Endothelial cell of umbilical vein (primary cell): ENCODE measurements at places on chromosomes 11 and 22. TPM values are rescaled to one million over a fixed set of nuclear protein-coding genes. Genes with fewer than 3 reads are reported as not detected.

DNA sequence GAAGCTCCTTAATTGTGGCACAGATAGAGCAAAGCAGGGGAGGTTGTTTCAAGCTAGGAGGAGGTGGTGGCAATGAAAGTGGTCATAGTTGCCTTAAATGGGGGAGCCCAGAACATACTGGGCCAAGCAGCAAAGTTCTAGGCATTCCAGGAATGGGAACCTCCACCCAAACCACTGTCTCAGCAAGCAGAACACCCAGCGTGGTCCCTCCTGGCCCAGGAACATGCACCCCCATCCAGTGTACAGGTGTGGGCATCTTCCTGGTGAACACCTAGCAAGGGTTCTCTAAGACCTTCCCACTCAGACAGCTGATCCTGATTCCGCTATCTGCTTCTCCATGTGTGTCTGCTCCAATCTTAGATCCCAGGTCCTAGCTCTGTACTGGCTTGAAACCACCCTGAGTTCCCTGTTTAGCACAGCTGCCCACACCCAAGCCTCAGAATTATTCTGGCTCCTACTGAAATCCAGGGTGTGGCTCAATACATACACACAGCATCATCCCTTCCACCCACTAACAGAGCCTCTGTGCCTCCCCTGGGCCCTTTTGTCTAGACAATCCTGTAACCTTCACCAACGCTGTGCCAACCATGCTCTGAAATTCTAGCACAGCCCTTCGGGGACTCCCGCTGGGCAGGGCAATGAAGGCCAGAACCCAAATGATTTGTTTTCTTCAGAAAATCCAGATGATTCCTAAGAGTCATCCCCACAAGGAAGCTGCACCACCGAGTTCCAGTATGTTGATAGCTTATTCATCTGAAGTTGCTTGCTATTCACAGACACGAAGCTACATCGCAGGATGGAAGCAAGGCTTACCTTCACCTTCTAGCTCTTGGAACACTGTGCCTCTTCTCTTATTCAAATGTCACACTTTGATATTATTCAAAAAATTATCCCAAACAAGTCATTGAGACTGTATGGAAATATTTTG lies 76.6 kb downstream of the ABTB2 start:
- no peak overlapping the region for H3K27ac ChIP-seq
- H3K36me3 ChIP-seq, result no peaks in the 10 kb centered on the region
- H3K4me1 ChIP-seq, result no peaks in the 10 kb centered on the region
- H3K27me3 ChIP-seq, result no peaks in the 10 kb centered on the region

Gene MUS81
- total RNA-seq, result 68.4 and 76.9 TPM in 2 replicates

- no peaks in the 10 kb centered on the region for H3K36me3 ChIP-seq
- H3K4me1 ChIP-seq, result peaks cover 11% of the 10 kb centered on the region
- H3K4me3 ChIP-seq, result no peak overlapping the region
- no peak for DNase-seq
- peaks cover 6% of the 10 kb centered on the region for H3K27me3 ChIP-seq
Observed at GRCh38 chr11:45048870-45049691, 97.4 kb upstream of the PRDM11 start.

GRCh38 chr11:45551191-45551713 lies 114.2 kb downstream of the CHST1 start:
- H3K36me3 ChIP-seq, result no peaks in the 10 kb centered on the region
- H3K4me1 ChIP-seq, result no peaks in the 10 kb centered on the region
- no peak overlapping the region for H3K4me3 ChIP-seq
- H3K27me3 ChIP-seq, result no peaks in the 10 kb centered on the region
- no peak overlapping the region for H3K27ac ChIP-seq
- DNase-seq, result no peak

Gene OR4C5
- total RNA-seq, result not detected in 2 replicates

- no peak overlapping the region for H3K27ac ChIP-seq
- no peaks in the 10 kb centered on the region for H3K4me1 ChIP-seq
- no peak overlapping the region for H3K4me3 ChIP-seq
- H3K36me3 ChIP-seq, result peaks cover 13% of the 10 kb centered on the region
- no peak for DNase-seq
Observed at GRCh38 chr11:74970852-74971395, 17.8 kb upstream of the NEU3 start.

DNA sequence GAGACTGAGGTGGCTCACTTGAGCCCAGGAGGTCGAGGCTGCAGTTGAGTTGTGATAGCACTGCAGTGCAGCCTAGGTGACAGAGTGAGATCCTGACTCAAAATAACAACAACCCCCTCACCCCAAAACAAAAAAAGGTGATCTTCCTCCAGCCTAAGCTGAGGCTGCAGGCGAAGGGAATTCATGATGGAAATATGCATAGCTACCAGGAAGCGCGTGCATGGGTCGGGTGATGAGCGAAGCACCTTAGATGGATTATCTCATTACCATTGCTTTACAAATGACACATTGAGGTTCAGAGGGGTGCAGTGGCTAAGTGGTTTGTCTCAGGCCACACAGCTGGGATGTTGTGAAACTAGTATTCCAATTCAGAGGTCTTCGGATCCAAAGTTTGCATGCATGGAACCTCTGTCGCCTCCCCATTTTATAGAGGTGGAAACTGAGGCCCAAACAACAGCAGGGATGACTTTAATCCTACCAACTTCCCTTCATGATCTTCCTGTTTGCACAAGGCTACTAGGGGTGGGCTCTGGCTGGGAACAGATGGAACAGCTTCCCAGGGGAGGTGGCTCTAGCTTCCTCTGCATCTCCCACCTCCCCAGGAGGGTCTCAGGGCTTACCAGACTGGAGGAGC lies 4.6 kb downstream of the SLC29A2 start:
- H3K36me3 ChIP-seq, result no peaks in the 10 kb centered on the region
- H3K4me3 ChIP-seq, result no peak overlapping the region
- no peak for DNase-seq
- H3K27ac ChIP-seq, result no peak overlapping the region
- peaks cover 3% of the 10 kb centered on the region for H3K4me1 ChIP-seq

Gene TRMT112
- total RNA-seq, result 187 and 195 TPM in 2 replicates

Gene FOLR1
- not detected in 2 replicates for total RNA-seq

DNA sequence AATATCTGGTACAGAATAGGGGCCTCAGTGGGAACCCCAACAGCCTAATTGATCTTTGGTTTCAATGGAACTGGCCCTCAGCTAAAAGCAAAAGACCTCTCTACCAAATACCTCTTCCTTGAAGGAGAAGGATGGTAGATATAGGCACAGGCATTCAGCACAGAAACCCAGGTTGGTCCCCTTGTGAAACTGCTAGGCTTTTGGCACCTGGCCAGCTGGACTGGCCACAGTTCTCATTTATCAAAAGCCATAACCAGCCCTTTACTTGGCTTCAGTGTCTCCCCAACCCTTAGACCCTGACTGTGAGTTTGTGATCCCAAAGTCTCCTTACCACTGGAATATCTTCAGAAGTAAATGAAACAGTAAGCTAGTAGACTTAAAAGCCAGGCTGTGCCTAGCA lies 152.9 kb downstream of the TENM4 start:
- no peak overlapping the region for H3K4me3 ChIP-seq
- no peak for DNase-seq
- no peak overlapping the region for H3K27ac ChIP-seq
- H3K27me3 ChIP-seq, result no peaks in the 10 kb centered on the region
- H3K36me3 ChIP-seq, result no peaks in the 10 kb centered on the region

GRCh38 chr11:106087815-106088435 lies 10.5 kb downstream of the AASDHPPT start:
- H3K36me3 ChIP-seq, result peaks cover 11% of the 10 kb centered on the region
- H3K4me3 ChIP-seq, result no peak overlapping the region
- H3K4me1 ChIP-seq, result no peaks in the 10 kb centered on the region

Gene TEX54
- total RNA-seq, result not detected in 2 replicates
